Neural cell (in vitro differentiated cells): ENCODE measurements at places on chromosomes 2 and 18. TPM values are rescaled to one million over a fixed set of nuclear protein-coding genes. Genes with fewer than 3 reads are reported as not detected.

CHRND gene
- not detected in 2 replicates for polyA plus RNA-seq

DQX1 gene
- polyA plus RNA-seq, result 0.59 and 0.78 TPM in 2 replicates

IL1A gene
- 0.14 TPM in 1 of 2 replicates, not detected in the other for polyA plus RNA-seq

QPCT gene
- polyA plus RNA-seq, result 2.3 TPM in 1 of 2 replicates, not detected in the other

EGR4 gene
- polyA plus RNA-seq, result 0.90 TPM in 1 of 2 replicates, not detected in the other

MC4R gene
- polyA plus RNA-seq, result 0.57 and 2.1 TPM in 2 replicates

ZNF804A gene
- 2.7 and 2.9 TPM in 2 replicates for polyA plus RNA-seq

CPLX4 gene
- polyA plus RNA-seq, result not detected in 2 replicates

ERICH2 gene
- polyA plus RNA-seq, result 1.3 TPM in 1 of 2 replicates, not detected in the other

HTR2B gene
- 0.64 TPM in 1 of 2 replicates, not detected in the other for polyA plus RNA-seq

FBXO48 gene
- 0.45 and 1.1 TPM in 2 replicates for polyA plus RNA-seq

CNOT11 gene
- 34.9 and 35.2 TPM in 2 replicates for polyA plus RNA-seq

ABCG5 gene
- polyA plus RNA-seq, result 0.38 TPM in 1 of 2 replicates, not detected in the other

LYG2 gene
- polyA plus RNA-seq, result not detected in 2 replicates

TMEM214 gene
- polyA plus RNA-seq, result 10.3 and 14.9 TPM in 2 replicates

AMER3 gene
- 19.2 and 22.7 TPM in 2 replicates for polyA plus RNA-seq

SCN3A gene
- polyA plus RNA-seq, result 153 and 161 TPM in 2 replicates

IL1B gene
- not detected in 2 replicates for polyA plus RNA-seq

CHRNG gene
- polyA plus RNA-seq, result not detected in 2 replicates

FAM237A gene
- not detected in 2 replicates for polyA plus RNA-seq

PSMA8 gene
- not detected in 2 replicates for polyA plus RNA-seq

SPHKAP gene
- polyA plus RNA-seq, result 1.7 and 2.3 TPM in 2 replicates

RBKS gene
- 4.0 and 5.4 TPM in 2 replicates for polyA plus RNA-seq

DYTN gene
- not detected in 2 replicates for polyA plus RNA-seq

RESP18 gene
- polyA plus RNA-seq, result not detected in 2 replicates

SOX11 gene
- polyA plus RNA-seq, result 135 and 146 TPM in 2 replicates

FIGN gene
- polyA plus RNA-seq, result 0.71 and 1.0 TPM in 2 replicates

LYG1 gene
- 2.8 and 6.8 TPM in 2 replicates for polyA plus RNA-seq

MTCL1 gene
- 20.8 and 23.1 TPM in 2 replicates for polyA plus RNA-seq

IL1RL1 gene
- polyA plus RNA-seq, result not detected in 2 replicates

SS18 gene
- polyA plus RNA-seq, result 62.0 and 63.1 TPM in 2 replicates

NYAP2 gene
- polyA plus RNA-seq, result 0.98 and 1.1 TPM in 2 replicates

CYS1 gene
- not detected in 2 replicates for polyA plus RNA-seq

ANKRD30B gene
- not detected in 2 replicates for polyA plus RNA-seq

TUBB8B gene
- polyA plus RNA-seq, result not detected in 2 replicates

ABHD1 gene
- polyA plus RNA-seq, result not detected in 2 replicates

C2orf78 gene
- not detected in 2 replicates for polyA plus RNA-seq

UGT1A6 gene
- polyA plus RNA-seq, result not detected in 2 replicates

LRRTM1 gene
- polyA plus RNA-seq, result 0.61 and 0.86 TPM in 2 replicates

CDCA7 gene
- 0.27 and 0.78 TPM in 2 replicates for polyA plus RNA-seq

CRYBA2 gene
- not detected in 2 replicates for polyA plus RNA-seq

SPEG gene
- 58.3 and 87.6 TPM in 2 replicates for polyA plus RNA-seq

CD28 gene
- not detected in 2 replicates for polyA plus RNA-seq

CD207 gene
- polyA plus RNA-seq, result not detected in 2 replicates

SGPP2 gene
- 0.30 and 0.38 TPM in 2 replicates for polyA plus RNA-seq

FBXO41 gene
- 6.0 and 6.7 TPM in 2 replicates for polyA plus RNA-seq

RTP5 gene
- 1.2 and 1.8 TPM in 2 replicates for polyA plus RNA-seq

LHCGR gene
- not detected in 2 replicates for polyA plus RNA-seq

GDF7 gene
- polyA plus RNA-seq, result 0.38 and 0.62 TPM in 2 replicates

USP34 gene
- 80.9 and 87.9 TPM in 2 replicates for polyA plus RNA-seq
